Upper lobe of left lung (tissue), 6 donors: ENCODE measurements at places on chromosomes 3 and 15. TPM values are rescaled to one million over a fixed set of nuclear protein-coding genes. Genes with fewer than 3 reads are reported as not detected.
A peak's percentile ranks its signal among the peaks of the same experiment; 100 is the strongest.

GRCh38 chr3:60147249-60147950 is 1097.6 kb upstream of the CFAP20DC start:
- H3K36me3 ChIP-seq: no peaks in the 10 kb centered on the region
- no peak overlapping the region for H3K4me3 ChIP-seq
- no peaks in the 10 kb centered on the region for H3K27me3 ChIP-seq
- H3K27ac ChIP-seq: no peak overlapping the region

GRCh38 chr15:42619656-42620371 is 44.4 kb downstream of the STARD9 start:
- DNase-seq: no peak
- peaks cover 5% of the 10 kb centered on the region for H3K4me1 ChIP-seq
- no peaks in the 10 kb centered on the region for H3K27me3 ChIP-seq
- H3K27ac ChIP-seq: no peak overlapping the region

DNA sequence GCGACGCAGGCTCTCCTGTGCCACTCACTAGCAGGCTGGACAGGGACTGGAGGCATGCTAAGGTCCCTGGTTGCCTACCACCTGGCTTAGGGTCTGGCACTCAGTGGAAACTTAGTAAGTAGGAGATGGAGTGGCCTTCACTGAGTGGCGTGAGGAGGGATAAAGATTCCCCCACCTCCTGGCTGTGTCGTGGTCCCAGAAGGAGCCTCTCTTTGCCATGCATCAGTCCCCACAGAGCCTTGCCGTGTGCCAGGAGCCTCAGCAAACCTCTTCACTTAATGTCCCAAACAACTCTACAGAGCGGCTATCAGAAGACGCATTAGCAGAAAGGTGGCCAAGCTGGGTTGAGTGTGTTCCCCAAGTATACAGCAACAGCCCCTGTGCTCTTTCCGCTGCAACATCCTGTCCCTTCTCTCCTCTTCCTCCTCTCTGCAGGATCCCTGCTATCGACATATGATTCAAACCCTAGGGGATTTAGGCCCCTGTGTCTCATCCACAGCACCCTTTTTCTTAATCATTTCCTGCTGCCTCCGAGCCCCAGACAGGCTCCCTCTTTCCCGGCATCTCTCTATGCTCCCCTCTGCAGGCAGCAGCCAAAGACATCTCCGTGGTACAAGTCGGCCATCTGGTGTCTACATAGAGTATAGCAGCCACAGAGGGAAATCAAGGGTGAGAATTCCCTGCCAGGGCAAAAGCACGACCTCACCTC is 66.7 kb downstream of the SLC6A1 start:
- H3K4me1 ChIP-seq: no peaks in the 10 kb centered on the region
- H3K36me3 ChIP-seq: no peaks in the 10 kb centered on the region
- H3K27me3 ChIP-seq: no peaks in the 10 kb centered on the region
- H3K27ac ChIP-seq: no peak overlapping the region

GRCh38 chr15:42289166-42289565 is 15.9 kb upstream of the TMEM87A start:
- no peaks in the 10 kb centered on the region for H3K27me3 ChIP-seq
- no peak overlapping the region for H3K27ac ChIP-seq
- H3K4me1 ChIP-seq: peaks cover 14% of the 10 kb centered on the region

The EFCC1 gene
- 20.6 TPM for total RNA-seq

GRCh38 chr3:37249294-37249693 is 74.9 kb upstream of the LRRFIP2 start:
- peaks cover 6% of the 10 kb centered on the region for H3K36me3 ChIP-seq
- H3K4me3 ChIP-seq: no peak overlapping the region
- DNase-seq: no peak
- H3K4me1 ChIP-seq: peaks cover 55% of the 10 kb centered on the region

The PXK gene
- 38.8 TPM for total RNA-seq

GRCh38 chr15:90013503-90013937 is 12.4 kb downstream of the ZNF710 start:
- H3K27ac ChIP-seq: peak overlapping the region; percentile 64
- H3K4me3 ChIP-seq: no peak overlapping the region
- H3K36me3 ChIP-seq: no peaks in the 10 kb centered on the region
- H3K4me1 ChIP-seq: peaks cover 20% of the 10 kb centered on the region

GRCh38 chr3:184604039-184604601 is 42.5 kb downstream of the EPHB3 start:
- H3K36me3 ChIP-seq: no peaks in the 10 kb centered on the region
- peak; percentile 87 for DNase-seq
- no peak overlapping the region for H3K27ac ChIP-seq
- H3K27me3 ChIP-seq: no peaks in the 10 kb centered on the region
- peaks cover 34% of the 10 kb centered on the region for H3K4me1 ChIP-seq
- H3K4me3 ChIP-seq: peak overlapping the region; percentile 35

The GASK1A gene
- 9.4 TPM for total RNA-seq

The CASR gene
- total RNA-seq: not detected

The CILP gene
- total RNA-seq: 3.0 TPM

DNA sequence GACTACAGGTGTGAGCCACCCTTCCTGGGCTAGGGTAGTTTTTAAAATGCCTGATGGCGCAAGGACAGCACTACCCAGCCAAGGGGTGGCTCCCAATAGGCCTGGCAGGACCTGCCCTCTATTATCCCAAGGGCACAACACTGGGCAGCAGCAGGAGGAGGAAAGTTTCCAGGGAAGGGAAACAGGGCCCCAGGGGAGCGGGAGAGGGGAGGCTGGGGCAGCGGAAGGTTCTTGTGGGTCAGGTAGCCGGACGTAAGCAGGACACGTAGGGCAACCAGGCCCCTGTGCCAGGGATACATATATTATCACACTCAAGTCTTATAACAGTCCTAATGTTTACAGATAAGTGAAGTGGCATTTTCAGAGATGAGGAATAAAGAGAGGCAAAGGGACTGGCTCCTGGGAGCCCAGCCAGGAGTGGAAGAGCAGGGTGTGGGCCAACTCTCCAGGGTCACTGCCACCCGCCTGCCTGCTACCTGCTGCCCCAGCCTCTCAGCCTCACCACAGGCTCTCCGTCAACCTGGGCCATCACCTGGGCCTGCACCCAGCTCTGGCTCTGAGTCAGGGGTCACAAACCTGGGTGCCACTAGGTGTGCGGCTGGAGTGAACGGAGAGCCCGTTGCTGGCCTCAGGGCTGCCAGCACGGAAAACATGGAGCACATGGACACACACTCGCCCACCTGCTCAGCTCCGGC is 73.2 kb upstream of the SNRPA1 start:
- no peak overlapping the region for H3K4me3 ChIP-seq
- H3K4me1 ChIP-seq: no peaks in the 10 kb centered on the region
- H3K36me3 ChIP-seq: no peaks in the 10 kb centered on the region
- H3K27me3 ChIP-seq: no peaks in the 10 kb centered on the region
- peak; percentile 55 for DNase-seq
- no peak overlapping the region for H3K27ac ChIP-seq

- no peak for DNase-seq
- no peak overlapping the region for H3K4me3 ChIP-seq
- no peaks in the 10 kb centered on the region for H3K36me3 ChIP-seq
- H3K27ac ChIP-seq: no peak overlapping the region
- H3K27me3 ChIP-seq: no peaks in the 10 kb centered on the region
These were observed 20.0 kb upstream of the TJP1 start for GRCh38 chr15:29842290-29842689.

The SHQ1 gene
- total RNA-seq: 17.9 TPM

DNA sequence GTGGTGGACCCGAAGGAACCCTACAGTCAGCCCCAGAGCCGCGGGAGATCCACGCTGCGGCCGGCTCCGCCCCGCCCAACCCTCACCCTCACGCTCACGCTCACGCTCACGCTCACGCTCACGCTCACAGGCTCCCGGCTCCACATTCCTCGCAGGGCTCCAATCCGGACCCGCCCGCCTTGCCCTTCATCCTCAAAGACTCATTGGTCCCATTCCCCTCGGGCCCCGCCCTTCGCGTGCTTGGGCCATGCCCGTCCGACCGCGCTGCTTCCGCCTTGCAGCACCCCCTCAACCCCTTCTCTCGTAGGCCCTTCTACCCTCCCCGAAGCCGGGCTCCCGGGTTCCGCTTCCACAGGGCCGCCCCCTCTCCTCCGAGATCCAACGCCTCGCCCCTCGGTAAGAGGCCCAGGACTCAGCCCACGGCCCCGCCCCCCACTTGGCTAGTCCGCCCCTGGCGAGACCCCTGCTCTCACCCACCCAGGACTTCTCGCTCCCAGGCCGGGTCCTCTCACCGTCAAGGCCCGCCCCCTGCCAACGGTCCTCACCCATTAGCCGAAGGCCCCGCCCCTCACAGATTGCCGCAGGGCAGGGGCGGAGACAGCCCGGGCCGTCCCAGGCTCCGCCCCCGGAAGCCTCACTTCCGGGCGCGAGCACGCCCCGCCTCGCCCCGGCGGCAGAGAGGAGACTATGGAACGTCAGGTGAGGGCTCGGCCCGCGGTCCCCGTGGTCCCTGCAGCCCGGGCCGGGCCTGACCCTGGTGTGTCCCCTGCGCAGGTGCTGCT is at the start of gene APEH:
APEH (plus strand) TSS at position 637 of the 782 bp plus-strand sequence; CDS start at position 688, 51 bp downstream.
- H3K27me3 ChIP-seq: no peaks in the 10 kb centered on the region
- H3K4me1 ChIP-seq: peaks cover 26% of the 10 kb centered on the region
- H3K27ac ChIP-seq: peak within 1 kb of the TSS; percentile 96
- DNase-seq: peak; percentile 99
- H3K4me3 ChIP-seq: peak within 1 kb of the TSS; percentile 75
- H3K36me3 ChIP-seq: peaks cover 34% of the 10 kb centered on the region

The BLM gene
- total RNA-seq: 0.89 TPM

The ZCWPW2 gene
- 1.1 TPM for total RNA-seq

- no peaks in the 10 kb centered on the region for H3K27me3 ChIP-seq
- H3K36me3 ChIP-seq: no peaks in the 10 kb centered on the region
- no peak for DNase-seq
These were observed 231.6 kb downstream of the IGSF11 start for GRCh38 chr3:118803096-118803476.

GRCh38 chr3:128557531-128558280 is 64.7 kb upstream of the GATA2 start:
- DNase-seq: no peak
- H3K27me3 ChIP-seq: no peaks in the 10 kb centered on the region
- H3K4me3 ChIP-seq: no peak overlapping the region
- no peaks in the 10 kb centered on the region for H3K36me3 ChIP-seq
- peaks cover 34% of the 10 kb centered on the region for H3K4me1 ChIP-seq

- H3K4me1 ChIP-seq: no peaks in the 10 kb centered on the region
- no peaks in the 10 kb centered on the region for H3K27me3 ChIP-seq
- no peaks in the 10 kb centered on the region for H3K36me3 ChIP-seq
- H3K27ac ChIP-seq: no peak overlapping the region
- no peak for DNase-seq
These were observed 28.5 kb upstream of the LRRC34 start for GRCh38 chr3:169841171-169841570.

DNA sequence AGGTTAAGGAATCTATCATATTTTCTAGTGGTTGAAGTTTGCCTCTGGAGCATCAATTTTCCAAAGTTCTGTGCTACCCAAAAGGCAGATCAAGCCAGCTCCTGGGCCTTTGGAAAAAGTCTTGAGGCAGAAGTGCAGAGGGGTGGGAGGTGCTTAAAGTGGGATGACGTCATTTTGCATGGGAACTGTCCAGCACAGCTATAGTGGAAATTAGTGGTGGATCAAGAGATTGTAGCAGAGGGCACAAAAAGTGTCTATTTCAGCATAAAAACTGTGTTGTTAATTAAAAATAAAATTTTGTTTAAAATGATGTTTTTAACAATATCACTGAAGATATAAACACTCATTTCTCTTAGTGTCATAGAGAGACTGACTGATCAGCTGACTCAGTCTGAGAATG is 221.9 kb downstream of the LRRN1 start:
- H3K27me3 ChIP-seq: no peaks in the 10 kb centered on the region
- H3K4me1 ChIP-seq: no peaks in the 10 kb centered on the region
- no peak overlapping the region for H3K4me3 ChIP-seq
- H3K36me3 ChIP-seq: no peaks in the 10 kb centered on the region
- no peak overlapping the region for H3K27ac ChIP-seq
- DNase-seq: no peak

DNA sequence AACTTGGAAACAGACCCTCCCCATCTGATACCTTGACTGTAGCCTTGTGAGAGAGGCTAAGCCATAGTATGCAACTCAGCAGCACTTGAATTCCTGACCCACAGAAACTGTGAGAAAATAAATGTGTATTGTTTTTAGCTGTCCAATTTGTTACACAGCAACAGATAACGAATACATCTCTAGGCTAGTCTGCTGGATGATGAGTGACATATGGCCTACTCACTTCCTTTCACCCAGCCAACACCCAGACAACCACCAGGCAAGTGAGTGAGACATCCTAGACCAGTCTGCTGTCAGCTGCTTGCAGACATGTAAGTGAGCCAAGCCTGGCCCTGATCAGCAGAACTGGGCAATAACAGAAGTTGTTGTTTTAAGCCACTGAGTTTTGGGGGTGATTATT is 19.2 kb upstream of the SMAD6 start:
- H3K27ac ChIP-seq: no peak overlapping the region
- H3K27me3 ChIP-seq: no peaks in the 10 kb centered on the region
- H3K4me1 ChIP-seq: peaks cover 7% of the 10 kb centered on the region
